ENCODE measurements at places on chromosomes 6 and 20. TPM values are rescaled to one million over a fixed set of nuclear protein-coding genes. Genes with fewer than 3 reads are reported as not detected.

CLVS2 gene
- total RNA-seq, result under 0.01 TPM

SPATA25 gene
- 1.9 TPM for total RNA-seq

CD109 gene
- 18.6 TPM for total RNA-seq

PSORS1C2 gene
- not detected for total RNA-seq

FKBP1C gene
- total RNA-seq, result 0.57 TPM

TEAD3 gene
- 6.8 TPM for total RNA-seq

DNAH8 gene
- total RNA-seq, result 0.09 TPM

DEFB132 gene
- not detected for total RNA-seq

SHLD1 gene
- 3.1 TPM for total RNA-seq

KHDC1 gene
- 2.6 TPM for total RNA-seq

NKX2-4 gene
- not detected for total RNA-seq

FRK gene
- total RNA-seq, result 1.9 TPM

ABHD16A gene
- total RNA-seq, result 65.4 TPM

HTR1E gene
- not detected for total RNA-seq

FOXS1 gene
- not detected for total RNA-seq

TENT5A gene
- 47.5 TPM for total RNA-seq

FNDC11 gene
- 0.46 TPM for total RNA-seq

GSTA5 gene
- total RNA-seq, result not detected

SAMHD1 gene
- 39.1 TPM for total RNA-seq

PRSS16 gene
- total RNA-seq, result 0.28 TPM

Measured in smooth muscle cell of bladder (primary cell).